8988T (cell line): ENCODE measurements at places on chromosomes 2 and 18.

DNA sequence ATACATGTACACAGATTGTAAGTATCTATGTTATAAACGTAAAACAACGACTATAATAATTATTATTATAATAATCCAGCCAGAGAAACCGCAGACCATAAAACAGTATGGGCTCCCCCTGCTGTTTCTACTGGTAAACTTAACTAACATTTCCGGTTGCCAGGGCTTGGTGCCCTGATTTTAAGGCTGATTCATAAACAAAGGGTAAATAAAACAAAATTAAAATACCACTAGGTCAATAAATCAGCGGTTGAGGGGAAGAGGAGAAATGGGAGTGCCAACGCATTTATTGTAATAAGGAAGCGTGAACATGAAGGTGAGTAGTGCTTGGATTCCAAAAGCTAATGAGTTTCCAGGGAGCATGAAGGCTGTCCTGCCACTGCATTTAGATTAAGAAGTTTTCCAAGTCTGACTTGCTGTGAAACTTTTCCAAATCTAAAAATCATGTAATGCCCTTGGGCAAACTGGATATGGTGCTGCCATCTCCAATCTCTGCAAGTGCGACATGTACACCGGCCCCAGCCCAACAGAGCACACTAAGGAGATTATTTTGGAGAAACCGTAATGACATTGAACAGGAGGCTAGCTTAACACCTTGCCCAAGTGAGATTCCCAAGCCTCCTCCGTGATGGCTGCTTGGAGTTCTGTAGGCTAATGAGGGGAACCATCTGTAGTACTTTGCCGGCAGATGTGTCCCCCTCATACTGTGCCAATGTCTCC lies 50.7 kb upstream of the HNRNPA3 start:
- DNase-seq: no peak

GRCh38 chr18:72899338-72899737 lies 31.6 kb upstream of the NETO1 start:
- DNase-seq: no peak

DNA sequence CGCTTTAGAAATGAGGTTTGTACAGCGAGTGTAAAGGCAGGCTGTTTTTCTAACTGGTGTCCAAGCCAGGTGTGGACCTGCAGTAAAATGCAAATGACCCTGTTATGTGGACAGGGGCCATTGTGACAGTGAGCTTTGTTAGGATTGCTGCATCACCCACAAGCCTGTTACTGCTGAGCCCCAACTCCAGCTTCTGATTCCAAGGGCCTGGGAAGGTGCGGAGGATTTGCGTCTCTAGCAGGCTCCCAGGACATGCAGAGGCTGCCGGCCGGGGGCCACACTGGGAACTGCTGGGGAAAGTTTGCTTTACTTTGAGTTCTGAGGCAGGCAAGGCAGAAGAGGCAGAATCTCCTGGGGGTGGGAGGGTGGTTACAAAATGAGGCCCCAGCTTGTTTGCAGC lies 164.1 kb downstream of the GLI2 start:
- no peak for DNase-seq

DNA sequence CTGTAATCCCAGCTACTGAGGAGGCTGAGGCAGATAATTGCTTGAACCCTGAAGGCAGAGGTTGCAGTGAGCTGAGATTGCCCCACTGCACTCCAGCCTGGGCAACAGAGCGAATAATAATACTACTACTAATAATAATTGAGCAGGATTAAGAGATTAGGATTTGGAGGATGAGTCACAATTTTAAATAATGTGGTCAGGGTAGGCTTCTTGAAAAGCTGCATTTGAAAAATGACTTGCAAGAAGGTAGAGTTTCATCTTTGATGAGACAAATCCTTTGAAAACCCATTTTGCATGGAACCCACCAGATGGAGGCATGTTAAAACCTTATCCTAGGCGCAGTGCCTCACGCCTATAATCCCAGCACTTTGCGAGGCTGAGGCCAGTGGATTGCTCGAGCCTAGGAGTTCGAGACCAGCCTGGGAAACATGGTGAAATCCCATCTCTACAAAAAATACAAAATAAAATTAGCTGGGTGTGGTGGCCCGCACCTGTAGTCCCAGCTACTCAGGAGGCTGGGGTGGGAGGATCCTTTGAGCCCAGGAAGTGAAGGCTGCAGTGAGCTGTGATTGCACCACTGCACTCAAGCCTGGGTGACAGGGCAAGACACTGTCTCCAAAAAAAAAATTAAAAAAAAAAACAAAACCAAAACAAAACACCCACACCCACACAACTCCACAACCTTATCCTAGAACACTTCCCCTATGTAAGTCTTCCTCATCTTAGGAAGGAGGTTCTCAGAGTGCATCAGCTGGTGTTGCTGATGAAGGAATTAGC lies 3.3 kb upstream of the ATP8B1 start:
- no peak for DNase-seq

DNA sequence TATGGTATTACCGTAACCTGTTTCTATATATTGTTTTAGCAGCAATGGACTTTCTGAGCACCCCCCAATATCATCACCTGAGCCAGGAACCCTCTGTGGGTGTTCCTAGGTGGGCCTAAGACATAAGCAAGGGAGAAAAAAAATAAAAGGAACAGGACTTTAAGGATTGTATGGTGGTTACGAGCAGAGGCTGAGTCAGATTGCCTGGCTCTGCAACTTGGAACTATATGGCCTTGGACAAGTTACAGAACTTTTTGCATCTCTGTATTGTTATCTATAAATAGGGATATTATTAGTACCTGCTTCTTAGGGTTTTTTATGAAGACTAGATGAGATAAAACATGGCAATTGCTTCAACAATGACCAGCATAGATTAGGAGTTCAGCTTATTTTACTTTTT lies 34.9 kb downstream of the MFSD6 start:
- DNase-seq: no peak

- no peak for DNase-seq
Measured at GRCh38 chr2:44671276-44671675, 270.2 kb upstream of the SIX3 start.

DNA sequence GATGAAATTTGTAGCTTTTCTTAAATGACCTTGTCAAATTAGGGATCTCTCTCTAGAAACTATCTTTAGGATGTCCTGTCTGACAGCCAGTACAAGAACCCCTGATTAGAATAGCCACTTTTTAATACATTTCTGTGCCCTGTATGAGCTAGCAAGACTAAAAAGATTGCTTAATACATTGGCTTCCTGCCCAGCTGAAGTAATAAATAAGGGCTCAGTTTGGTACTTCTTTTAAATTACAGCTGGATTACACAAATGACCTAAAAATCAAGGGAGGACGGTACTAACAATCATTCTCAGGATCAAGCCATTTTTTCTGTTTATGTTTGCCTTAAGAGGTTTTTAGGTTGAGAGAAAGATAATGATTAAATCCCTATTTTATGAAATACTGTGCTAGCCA lies 11.6 kb upstream of the OLA1 start:
- DNase-seq: no peak

DNA sequence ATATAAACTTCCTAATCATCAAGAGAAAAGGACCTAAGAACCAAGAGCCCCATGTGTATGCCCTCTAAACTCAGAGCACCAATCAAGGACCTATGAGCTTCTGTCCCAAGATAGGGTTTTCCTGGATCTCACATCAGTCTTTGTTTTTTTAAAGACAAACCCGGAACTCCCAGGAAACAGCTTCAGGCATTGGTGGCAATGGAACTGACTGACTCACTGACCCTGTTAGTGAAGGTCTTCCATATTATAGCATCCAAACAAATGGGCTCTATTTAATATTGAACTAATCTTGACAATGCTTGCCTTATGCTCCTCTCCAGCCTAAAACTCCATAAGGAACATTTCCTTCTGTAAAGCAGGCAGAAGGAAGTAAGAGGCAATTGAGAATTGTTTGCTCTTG lies 63.5 kb upstream of the RPE start:
- no peak for DNase-seq
